ENCODE measurements at places on chromosomes 12 and 14.

- no peaks in the 10 kb centered on the region for H3K27me3 ChIP-seq
- no peak for DNase-seq
- no peak overlapping the region for H3K27ac ChIP-seq
- no peak overlapping the region for H3K4me3 ChIP-seq
- H3K36me3 ChIP-seq = no peaks in the 10 kb centered on the region
Observed at GRCh38 chr12:109209082-109209481, 92.7 kb downstream of the ACACB start.

DNA sequence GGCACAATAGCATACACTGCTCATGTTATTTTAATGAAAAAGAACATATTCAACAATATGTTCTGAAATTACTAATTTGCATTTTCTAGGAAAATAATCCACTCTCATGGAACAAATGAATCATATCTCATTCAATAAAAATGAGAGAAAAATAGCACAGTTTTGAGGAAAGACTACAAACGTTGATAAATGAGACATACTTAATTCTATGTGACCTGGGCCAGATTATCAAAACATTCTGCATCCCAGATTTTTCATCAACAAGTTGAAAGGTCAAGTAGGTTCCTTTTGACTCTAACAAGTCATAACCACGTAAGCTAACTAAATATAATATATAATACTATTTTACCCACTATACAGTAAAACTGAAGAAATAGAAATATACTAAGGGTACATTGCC, 296.7 kb downstream of the CEP128 start:
- no peak overlapping the region for H3K4me3 ChIP-seq
- no peak for DNase-seq
- H3K27me3 ChIP-seq = no peaks in the 10 kb centered on the region

GRCh38 chr12:87520968-87521367, 508.2 kb downstream of the C12orf50 start:
- no peaks in the 10 kb centered on the region for H3K27me3 ChIP-seq
- no peak for DNase-seq
- H3K4me3 ChIP-seq = no peak overlapping the region
- no peak overlapping the region for H3K27ac ChIP-seq

- no peaks in the 10 kb centered on the region for H3K27me3 ChIP-seq
- peak overlapping the region; percentile 92 for H3K4me3 ChIP-seq
- peak overlapping the region; percentile 99 for H3K27ac ChIP-seq
- no peaks in the 10 kb centered on the region for H3K4me1 ChIP-seq
- H3K36me3 ChIP-seq = no peaks in the 10 kb centered on the region
- peak; percentile 49 for DNase-seq
Observed at GRCh38 chr14:49893309-49894213, 679 bp downstream of the ARF6 start.

DNA sequence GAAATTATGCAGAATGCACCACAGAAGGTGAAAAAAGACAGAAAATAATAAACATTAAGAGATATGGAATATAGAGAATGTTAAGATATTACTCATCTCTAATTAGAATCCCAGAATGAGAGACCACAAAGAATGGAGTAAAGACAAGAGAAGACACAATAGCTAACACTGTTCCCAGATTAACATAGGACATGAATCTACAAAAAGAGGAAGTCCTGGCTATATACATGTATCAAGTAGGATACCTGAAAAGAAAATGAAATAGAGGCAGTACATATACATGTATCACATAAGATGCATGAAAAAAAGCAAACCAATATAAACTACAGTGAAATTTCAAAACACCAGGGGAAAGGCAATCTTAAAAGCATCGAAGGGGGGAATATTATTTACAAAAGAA, 5.6 kb upstream of the EPS8 start:
- H3K4me1 ChIP-seq = no peaks in the 10 kb centered on the region
- H3K4me3 ChIP-seq = no peak overlapping the region
- H3K27ac ChIP-seq = no peak overlapping the region
- DNase-seq = no peak

GRCh38 chr12:67942724-67943123, 46.5 kb upstream of the IFNG-AS1 start:
- DNase-seq = no peak
- no peaks in the 10 kb centered on the region for H3K27me3 ChIP-seq
- no peak overlapping the region for H3K4me3 ChIP-seq
- H3K27ac ChIP-seq = no peak overlapping the region
- H3K36me3 ChIP-seq = no peaks in the 10 kb centered on the region

DNA sequence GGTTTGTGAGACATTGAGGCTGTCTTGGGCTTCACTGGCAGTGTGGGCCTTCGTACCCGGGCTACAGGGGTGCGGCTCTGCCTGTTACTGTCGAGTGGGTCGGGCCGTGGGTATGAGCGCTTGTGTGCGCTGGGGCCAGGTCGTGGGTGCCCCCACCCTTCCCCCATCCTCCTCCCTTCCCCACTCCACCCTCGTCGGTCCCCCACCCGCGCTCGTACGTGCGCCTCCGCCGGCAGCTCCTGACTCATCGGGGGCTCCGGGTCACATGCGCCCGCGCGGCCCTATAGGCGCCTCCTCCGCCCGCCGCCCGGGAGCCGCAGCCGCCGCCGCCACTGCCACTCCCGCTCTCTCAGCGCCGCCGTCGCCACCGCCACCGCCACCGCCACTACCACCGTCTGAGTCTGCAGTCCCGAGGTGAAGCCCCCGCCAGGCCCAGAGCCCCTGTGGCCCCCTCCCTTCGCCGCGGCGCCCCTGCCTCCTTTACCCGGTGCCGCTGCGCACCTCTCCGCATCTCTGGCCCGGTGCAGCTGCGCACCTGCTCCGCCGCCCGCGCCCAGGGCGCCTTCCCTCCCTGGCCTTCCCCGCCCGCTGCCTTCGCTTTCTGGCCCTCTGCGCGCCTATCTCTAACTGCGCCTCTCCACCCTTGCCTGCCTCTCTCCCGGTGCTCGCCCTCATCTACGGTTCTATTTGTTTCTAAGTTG, at the start of gene ENO2:
Gene ENO2 (plus strand): TSS at position 335 of the 701 bp plus-strand sequence. CDS start 1,253 bp downstream, outside the sequence.
- no peaks in the 10 kb centered on the region for H3K4me1 ChIP-seq
- no peaks in the 10 kb centered on the region for H3K36me3 ChIP-seq
- no peak for DNase-seq
- H3K4me3 ChIP-seq = peak within 1 kb of the TSS; percentile 59

DNA sequence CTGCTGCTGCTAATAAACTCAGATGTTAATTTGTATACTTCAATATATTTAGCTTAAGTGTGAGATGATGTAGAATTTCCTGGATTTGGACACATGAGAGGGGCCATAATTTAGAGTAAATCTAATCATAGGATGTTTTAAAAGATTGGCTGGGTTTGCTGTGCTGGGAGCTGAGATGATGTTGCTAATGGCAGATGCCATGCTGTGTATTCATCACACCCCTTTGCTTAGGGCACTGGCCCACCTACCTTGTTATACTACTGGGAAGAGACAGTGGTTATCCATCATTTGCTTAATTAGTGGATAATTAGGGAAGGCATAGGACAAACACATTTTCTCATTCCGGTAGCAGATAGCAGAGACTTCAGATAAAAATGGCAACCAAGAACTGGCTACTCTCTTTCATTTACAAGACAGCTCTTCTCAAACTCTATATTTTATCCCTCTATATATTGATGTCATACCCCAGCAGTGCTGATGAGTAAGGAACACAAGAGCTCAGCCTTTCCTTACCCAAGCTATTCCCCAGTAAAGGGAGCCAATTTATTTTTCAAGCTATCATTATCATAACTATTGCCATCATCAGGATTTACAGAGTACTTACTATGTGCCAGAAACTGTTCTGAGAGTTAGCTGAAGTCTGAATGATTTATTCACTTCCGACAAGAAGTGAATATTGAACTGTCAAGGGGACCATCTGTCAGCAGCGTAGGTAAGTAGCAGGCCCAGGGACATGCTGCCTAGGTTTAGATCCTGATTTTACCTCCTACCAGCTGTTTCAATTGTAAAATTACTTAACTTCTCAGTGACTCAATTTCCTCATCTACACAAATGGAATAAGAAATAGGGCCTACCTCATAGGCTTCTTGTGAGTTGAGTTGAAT, 204.6 kb upstream of the FLRT2 start:
- H3K36me3 ChIP-seq = no peaks in the 10 kb centered on the region
- no peaks in the 10 kb centered on the region for H3K27me3 ChIP-seq
- H3K27ac ChIP-seq = no peak overlapping the region
- no peaks in the 10 kb centered on the region for H3K4me1 ChIP-seq
- no peak for DNase-seq

DNA sequence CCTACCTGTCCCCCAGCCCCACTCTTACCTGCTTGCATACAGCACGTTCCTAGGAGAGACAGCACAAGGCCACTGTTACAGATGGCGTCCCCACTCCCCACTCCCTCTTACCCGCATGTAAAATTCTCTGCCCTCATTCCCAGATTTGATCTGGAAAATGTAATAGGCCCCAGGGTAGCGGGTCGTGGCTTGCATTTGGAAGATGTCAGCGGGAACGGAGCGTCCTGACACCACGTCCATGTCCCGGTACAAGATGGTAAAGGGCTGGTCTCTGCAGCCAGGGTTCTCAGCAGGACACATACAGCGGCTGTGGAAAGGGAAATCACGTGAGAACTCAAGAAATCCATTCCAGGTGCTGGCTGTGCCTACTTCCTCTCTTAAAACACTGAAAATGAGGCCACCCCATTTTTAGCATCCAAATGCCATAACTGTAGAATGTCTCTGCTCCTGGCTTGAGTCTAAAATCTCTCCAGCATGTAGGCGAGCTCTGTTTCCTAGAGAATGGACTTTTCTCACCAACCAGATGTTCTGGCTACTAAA, 10.1 kb upstream of the TC2N start:
- peaks cover 9% of the 10 kb centered on the region for H3K4me1 ChIP-seq
- H3K27me3 ChIP-seq = no peaks in the 10 kb centered on the region
- no peaks in the 10 kb centered on the region for H3K36me3 ChIP-seq
- DNase-seq = no peak

DNA sequence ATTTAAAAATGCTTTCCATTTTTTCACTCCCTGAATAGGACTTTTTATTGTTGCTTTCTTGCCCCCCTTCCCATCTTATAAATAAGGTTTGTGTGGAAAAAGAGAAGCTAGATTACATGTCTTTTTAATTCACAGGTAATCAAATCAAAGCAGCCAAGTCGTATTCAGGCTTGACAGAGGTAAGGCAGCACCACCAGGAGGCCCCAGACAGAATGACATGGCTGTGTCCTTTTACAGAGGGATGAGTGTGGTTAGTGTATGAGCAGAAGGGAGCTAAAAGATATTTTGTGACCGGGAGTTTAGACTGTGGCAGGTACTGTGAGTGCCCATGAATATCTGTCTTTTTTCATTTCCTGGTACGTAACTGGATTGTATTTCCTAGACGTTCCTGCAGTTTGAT, 596.1 kb downstream of the ETNK1 start:
- no peak for DNase-seq
- no peaks in the 10 kb centered on the region for H3K27me3 ChIP-seq
- no peak overlapping the region for H3K4me3 ChIP-seq
- H3K4me1 ChIP-seq = no peaks in the 10 kb centered on the region

- H3K36me3 ChIP-seq = no peaks in the 10 kb centered on the region
- no peaks in the 10 kb centered on the region for H3K27me3 ChIP-seq
- H3K27ac ChIP-seq = peak overlapping the region; percentile 47
- no peaks in the 10 kb centered on the region for H3K4me1 ChIP-seq
Observed at GRCh38 chr12:15256761-15257160, 35.5 kb upstream of the RERG start.

GRCh38 chr12:3490895-3491144, 183 bp upstream of the PRMT8 start:
- no peak overlapping the region for H3K27ac ChIP-seq
- no peak for DNase-seq
- H3K4me1 ChIP-seq = no peaks in the 10 kb centered on the region
- peaks cover 5% of the 10 kb centered on the region for H3K27me3 ChIP-seq
